Dermis microvascular lymphatic vessel endothelial cell (primary cell): ENCODE measurements at places on chromosomes 11 and 22.

DNA sequence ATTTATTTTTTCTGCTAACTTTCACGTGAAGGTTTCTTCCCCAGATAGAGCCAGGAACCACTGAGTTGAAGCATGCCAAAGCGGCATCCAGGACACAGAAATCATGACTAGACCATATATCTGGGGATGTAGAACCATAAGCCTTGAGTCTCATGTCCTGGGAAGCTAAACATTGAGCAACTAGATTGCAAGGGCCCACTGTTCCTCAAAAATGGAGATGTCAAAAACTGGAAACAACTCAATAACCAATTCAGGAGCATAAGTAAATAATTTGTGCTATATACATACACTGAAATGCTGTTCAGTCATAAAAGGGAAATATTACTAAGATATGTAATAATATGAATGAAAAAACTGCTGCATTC is 29.0 kb upstream of the CARD16 start:
- DNase-seq, result no peak

GRCh38 chr11:12995188-12995587 is 13.9 kb upstream of the RASSF10 start:
- DNase-seq, result no peak

DNA sequence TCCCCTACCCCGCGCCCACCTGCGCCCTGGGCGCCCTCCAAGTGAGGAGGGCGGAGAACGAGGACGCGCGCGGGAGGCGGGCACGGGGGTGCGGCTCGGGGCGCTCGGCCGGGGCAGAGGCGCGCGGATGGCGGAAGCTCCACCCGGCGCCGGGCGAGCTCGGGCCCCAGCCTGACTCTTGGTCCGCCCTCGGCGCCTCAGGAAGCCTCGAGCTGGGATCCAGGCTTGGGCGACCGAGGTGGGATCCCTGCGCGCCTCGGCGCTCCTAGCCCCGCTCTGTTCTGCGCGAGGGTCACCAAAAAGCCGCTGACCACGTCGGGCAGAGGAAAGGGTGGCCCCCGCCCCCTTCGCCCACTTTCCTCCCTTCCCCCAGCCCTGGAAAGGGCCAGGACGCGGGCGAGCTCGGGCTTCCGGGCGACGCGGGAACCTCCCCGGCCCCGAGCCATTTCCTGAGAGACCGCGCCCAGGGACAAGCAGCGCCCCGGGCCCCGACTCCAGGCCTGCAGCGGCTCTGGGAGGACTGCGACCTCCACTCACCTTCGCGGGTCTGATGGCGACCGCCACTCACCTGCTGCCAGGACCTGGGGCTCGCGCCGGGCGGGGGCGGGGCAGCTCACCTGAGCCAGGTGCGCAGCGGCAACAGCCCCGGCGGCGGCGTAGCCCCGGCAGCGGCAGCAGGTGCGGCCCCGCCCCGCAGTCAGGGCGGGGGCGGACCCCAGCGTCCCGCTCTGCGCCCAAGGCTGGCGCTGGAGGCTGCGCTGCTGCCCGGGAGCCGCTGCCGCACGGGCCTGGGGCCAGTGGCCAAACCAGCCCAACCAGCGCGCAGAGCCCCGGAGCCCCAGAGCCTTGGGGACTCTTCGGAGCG is 2.2 kb upstream of the SIGIRR start:
- DNase-seq, result peak; percentile 34

DNA sequence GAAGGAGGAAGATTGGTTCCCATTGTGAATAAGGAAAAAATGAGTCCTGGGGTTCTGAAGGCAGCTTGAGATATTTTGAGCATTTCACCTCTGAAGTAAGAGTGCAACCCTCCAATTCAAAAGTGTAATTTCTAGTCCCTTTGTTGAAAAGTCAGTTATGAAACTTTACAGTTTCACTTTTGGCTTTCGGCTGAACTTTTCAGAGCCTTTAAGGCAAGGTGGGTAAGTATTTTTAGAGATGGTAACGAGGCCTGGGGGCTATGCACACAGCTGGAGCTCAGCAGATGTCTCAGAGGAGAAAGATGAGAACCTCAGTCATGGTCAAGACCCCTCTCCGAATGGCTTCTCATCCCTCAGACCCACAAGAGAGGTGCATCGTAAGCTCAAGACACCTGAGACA is 267.6 kb downstream of the KIRREL3 start:
- DNase-seq, result no peak

DNA sequence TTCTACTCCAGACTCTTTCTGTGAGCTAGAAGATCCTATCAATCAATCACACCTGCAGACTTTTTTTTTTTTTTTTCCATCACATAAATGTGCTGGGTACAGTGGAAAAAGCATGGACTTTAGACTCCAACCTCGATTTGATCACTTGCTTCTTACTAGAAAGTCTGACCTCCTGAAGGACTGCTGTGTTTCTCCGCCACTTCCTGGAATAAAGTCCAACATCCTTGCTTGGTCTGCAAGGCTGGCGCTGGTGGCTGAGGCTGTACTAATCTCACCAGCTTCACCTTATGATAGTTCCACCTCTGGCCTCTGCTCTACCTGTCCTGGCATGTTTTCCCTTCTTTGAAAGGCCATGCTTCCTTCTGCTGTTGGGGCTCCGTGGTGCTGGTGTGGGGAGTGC is 60.9 kb upstream of the SESN3 start:
- no peak for DNase-seq
